Stimulated activated CD8-positive, alpha-beta memory T cell treated with anti-CD3 and anti-CD28 coated beads, Interleukin-15, amount 100 ng/mL, for 48 hours (primary cell): ENCODE measurements at places on chromosomes 6 and 20.

DNA sequence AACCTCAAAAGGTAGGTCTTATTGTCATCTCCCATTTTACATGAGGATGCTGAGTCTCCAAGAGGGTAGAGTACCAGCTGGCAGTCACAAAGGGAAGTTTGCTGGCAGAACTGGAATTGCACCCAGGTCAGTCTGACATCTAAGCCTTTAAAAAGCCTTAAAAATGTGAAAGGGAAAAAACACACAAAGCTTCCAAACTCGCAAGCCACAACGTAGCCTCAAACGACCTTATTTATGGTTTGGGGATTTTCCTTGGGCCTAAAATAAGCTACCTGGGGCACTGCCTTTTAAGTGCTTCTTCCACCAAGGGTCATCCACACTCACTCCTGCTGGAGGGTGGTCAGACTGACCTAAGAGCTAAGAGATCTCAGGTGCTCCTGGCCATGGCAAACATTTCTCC is 2.1 kb downstream of the MBOAT1 start:
- no peak for DNase-seq

- no peak for DNase-seq
Measured at GRCh38 chr6:41964201-41964887, 22.7 kb upstream of the CCND3 start.

GRCh38 chr6:10540073-10540746 is 19.1 kb downstream of the GCNT2 start:
- no peak for DNase-seq

DNA sequence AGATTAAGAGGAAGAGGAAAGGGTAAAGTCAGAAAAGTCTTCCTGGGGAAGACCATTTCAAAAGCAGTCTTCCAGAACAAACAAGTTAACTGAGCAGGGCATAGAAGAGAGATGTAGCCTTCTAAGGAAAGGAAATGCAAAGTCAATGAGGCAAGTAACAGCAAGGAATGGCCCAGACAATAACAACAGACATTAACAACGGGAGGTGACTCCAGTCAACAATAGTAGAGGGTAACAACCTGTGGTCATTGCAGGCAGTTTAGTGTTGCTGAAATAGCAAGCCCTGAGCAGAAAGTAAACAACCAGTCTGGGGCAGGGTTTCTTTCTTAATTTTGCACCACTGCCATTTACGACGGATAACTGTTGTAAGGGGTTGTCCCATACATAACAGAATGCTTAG is 2.1 kb downstream of the MDN1 start:
- DNase-seq = no peak

GRCh38 chr6:16505711-16506357 is 255.4 kb downstream of the ATXN1 start:
- DNase-seq = no peak

DNA sequence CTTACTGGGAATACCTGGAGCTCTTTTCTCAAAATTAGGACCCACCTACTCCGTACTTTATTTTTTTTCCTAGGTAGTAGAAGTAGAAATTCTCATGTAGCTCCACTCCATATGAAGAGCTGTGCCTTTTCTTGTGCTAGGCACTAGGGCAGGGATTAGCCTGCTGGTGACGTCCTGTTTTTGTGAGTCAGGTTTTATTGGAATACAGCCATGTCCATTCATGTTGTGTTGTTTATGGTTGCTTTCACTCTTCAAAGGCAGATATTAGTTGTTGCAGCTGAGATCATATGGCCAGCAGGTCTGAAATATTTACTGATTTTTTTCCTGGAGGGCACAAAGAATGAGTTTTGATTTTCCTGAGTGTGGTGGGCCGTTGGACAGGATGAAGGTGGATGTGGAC is 20.5 kb downstream of the XRN2 start:
- no peak for DNase-seq

DNA sequence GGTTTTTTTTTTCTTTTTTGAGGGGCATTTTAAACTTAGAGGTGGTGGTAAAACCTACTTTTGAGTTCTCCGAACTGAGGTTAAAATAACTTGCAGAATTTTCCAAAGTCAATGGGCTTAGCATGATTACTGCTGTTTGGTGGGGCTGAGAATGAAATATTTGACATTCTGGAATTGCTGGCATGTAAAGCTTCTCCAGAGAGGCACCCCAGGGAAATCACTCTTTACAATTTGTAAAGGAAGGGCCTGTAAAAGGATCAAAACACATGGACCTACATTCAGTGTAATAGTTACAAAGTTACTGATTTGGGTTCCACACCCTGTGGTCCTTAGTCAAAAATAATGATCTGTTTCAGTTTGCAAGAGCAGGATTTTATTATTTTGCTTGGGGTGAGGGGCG is 5.5 kb downstream of the FAM217B start:
- no peak for DNase-seq

DNA sequence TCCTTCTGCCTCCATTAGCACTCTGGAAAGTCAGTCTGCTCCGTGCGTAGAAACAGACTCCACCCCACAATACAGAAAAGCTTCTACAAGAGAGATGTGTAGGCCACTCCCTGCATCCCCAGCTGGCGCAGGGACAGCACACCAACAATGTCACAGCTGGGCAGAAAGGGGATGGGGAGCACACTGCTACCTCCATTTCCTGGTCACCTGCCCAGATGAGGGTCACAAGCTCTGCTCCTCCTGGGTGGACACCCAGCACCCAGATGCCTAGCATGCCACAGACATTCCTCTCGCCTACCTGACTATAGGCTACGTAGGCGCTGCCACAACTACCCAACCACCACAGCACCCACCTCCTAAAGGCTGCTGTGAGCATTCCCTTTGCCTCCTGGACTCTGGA is 12.2 kb downstream of the BEND3 start:
- DNase-seq = no peak

DNA sequence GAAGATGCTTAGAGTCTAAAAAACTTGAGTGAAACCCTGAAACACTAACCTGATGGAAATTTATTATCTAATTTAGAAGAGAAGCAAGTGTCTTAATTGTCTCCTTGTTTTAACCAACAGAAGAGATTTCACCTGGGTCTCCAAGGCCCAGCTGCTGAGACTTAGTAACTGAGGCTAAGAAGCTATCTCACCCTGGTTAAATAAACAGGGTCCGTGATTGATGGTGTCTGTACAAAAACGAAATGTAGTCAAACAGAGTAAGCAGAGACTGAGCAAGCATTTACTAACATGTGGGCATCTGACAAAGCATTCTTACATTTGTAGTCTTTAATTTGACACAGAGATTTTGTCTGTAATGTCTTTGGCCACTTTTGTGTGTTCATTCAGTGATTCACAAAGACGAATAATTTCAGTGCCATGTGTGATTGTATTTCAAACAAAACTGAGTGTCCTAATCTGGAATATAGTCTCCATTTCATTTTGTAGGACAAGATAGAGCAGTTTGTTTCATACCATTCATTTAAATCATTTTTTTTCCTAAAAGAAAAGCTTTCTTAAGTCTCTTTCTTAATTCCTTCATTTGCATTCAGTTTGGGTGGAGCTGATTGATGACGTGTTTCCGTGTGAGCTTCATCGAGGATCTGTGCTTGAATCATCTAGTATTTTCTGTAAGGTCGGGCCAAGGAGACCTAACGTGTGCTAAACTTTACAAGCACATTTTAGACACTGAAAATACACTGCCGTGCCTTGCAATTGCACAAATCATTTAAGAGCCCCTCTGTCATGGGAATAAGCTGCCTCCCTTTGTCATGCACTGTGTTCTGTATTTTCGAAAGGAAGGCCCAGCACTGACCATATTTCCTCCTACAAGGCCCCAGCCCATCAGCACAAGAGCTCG is 170.6 kb upstream of the QKI start:
- DNase-seq = no peak

- DNase-seq = no peak
Measured at GRCh38 chr20:46618316-46619100, 32.8 kb downstream of the SLC13A3 start.

GRCh38 chr20:20360464-20360863 is 7.4 kb upstream of the INSM1 start:
- DNase-seq = no peak

- DNase-seq = no peak
Measured at GRCh38 chr6:85404564-85405174, 45.2 kb upstream of the NT5E start.

- DNase-seq = no peak
Measured at GRCh38 chr6:13760307-13761304, 49.0 kb upstream of the RANBP9 start.

DNA sequence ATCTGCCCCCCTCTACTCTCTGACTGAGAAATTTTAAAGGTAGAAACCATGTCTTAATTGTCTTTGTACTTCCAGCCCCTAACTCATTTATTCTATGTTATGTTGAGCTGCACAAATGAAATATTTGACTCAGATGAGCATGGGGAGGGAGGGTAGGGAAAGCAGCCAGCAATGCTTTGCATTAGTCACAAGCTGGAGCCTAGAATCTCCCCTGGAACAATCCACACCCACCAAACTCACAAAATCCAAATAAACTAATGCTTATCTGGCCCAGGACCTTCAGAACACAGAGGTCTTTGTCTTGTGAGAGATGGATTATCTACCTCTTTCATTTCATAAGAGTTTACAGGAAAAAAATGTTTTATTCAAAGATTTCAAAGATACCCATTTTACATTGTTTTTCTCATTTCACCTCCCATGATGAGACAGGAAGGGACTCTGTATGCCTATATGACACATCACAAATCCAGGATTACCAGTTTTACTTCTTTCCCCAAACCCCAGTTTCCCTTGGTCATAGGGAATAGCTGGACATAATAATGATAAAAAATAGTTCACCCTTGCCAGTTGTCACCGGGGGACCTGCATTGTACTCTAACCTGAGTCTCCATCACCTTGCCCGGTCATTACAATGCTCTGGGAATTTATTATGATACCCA is 466.9 kb downstream of the KIF16B start:
- DNase-seq = no peak

DNA sequence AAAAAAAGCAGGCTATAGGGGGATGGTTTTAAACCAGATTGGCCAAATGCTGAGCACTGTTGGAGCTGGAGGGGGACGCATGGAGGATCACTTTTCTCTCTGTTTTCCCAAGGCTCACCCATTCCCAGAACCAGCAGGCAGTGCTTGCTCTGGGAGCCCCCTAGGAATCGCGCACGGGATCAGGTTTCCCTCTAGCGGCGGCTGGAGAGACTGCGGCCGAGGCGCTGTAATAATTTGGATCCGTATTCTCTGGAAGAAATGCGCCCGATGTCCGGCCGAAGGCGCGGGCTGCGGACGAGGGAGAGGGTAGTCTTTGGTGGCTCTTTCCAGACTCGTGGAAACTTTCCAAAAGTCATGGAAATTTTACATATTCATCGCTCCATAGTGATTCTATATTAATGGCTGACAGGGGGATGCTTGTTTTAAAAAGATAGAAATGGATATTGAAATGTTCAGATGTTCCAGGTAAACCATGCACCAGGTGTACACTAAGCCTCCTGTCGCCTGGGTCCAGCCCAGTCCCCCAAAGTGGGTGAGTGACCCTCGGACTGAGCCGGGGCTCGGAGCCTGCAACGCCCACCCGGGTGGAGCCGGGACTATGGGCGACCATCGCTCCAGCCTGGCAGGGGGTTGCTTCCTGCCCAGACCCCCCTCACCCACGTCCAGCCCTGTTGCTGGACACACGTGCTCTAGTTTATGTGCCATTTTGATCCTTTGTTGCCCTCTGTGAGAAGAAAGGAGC is 78.7 kb upstream of the PHACTR3 start:
- DNase-seq = peak; percentile 10

GRCh38 chr6:89122625-89123024 is 4.8 kb upstream of the SRSF12 start:
- no peak for DNase-seq

GRCh38 chr6:1664329-1664728 is 54.6 kb downstream of the FOXC1 start:
- no peak for DNase-seq

DNA sequence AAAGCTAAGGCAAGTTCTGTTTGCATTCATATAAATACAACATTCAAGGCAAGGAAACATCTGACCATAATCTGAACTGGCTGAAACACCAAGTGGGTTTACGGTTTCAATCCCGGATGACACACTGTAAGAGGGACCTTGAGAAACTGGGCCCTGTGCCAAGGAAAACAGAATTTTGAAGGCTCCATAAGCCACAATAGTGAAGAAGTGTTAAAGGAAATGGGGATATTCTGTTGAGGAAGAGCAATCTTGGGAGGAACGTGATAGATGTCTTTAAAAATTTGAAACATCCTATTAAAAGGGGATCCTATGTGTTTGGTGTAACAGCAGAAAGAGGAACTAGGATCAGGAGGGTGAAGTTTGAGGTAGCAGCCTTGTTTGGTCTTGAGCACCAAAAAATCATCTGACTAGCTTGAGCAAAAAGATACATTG is 82.4 kb upstream of the TAB2 start:
- no peak for DNase-seq

DNA sequence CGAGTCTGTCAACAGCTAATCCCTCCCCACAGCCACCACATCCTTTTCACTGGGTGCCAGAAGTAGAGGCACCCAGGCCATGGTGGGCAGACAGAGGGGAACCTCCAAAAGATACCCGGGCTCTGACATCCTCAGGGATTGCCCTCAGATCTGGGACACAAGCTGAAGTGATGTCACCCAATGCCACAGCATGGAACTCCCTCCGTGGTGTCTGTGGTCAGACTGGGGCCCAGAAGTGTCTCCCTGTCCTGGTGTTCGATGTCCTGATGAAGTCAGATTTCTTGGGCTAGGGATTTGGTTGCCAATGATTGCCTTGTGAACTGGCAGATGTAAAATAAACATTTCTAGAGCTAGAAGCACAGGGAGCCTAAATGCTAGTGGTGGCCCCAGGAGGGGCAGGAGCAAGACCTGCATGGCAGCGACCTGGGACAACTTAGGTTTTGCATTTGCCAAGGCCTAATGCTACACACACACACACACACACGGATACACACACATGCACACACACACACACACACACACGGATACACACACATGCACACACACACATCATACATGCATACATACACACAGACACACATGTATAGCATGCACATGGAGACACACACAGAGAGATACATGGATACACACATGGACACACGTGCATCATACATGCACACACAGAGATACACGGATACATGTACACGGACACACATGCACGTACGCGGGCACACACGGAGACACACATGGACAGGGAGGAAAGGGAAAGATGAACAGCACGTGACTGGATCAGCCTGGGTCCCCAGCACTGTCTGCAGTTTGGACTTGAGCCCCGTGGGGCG is 221.0 kb downstream of the NFATC2 start:
- DNase-seq = no peak

DNA sequence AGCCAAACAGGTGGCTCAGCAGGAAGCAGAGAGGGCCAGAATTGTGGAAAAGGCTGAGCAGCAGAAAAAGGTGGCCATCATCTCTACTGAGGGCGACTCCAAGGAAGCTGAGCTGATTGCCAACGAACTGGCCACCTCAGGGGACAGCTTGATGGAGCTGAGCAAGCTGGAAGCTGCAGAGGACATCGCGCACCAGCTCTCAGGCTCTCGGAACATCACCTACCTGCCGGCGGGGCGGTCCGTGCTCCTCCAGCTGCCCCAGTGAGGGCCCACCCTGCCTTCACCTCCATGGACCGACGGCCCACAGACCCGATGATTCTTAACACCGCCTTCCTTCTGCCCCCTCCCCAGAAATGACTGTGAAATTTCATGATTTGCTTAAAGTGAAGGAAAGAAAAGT is 17.8 kb upstream of the RAET1L start:
- no peak for DNase-seq
